ENCODE measurements at places on chromosomes 2 and 18.

GRCh38 chr18:63725682-63726480 is 23.1 kb downstream of the SERPINB11 start:
- DNase-seq, result no peak

DNA sequence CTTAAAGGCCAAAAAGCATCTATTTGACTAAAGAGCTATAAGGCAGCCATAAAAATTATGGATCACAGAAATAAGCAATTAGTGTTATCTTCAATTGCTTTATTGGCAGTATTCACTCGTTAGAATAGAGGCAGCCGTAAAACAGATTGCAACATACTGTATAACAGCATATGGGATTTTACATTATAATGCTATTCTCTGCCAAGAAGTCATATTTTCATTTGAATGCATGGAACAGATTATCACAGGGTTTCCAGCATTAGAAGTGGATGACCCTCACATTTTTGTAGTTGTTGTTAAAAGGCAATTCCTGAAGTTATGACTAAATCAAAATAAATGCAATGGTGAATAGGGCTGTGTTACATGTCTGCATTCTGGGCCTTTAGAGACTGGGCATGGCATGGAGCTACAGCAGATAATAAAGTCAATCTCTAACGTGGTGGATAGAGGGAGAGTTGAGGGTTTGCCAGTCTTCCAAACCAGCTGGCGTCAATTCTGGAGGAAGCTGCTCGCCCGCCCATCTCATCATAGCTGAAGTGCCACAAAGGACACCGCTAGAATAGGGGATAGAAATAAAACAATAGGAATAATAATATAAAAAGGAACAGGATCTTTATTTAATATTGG is 155.4 kb upstream of the VRK2 start:
- DNase-seq, result no peak

DNA sequence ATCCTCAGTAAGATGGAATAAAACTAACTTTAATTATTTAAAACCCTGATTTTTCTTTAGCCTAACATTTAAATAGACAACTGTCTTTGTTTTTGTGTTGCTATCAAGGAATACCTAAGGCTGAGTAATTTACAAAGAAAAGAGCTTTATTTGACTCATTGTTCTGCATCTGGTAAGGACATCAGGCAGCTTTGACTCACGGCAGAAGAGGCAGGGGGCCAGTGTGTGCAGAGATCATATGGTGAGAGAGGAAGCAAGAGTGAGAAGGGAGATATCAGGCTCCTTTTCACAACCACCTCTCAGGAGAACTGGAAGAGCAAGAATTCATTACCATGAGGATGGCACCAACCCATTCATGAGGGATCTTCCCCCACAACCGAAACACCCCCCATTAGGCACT is 64.6 kb upstream of the TFPI start:
- no peak for DNase-seq

DNA sequence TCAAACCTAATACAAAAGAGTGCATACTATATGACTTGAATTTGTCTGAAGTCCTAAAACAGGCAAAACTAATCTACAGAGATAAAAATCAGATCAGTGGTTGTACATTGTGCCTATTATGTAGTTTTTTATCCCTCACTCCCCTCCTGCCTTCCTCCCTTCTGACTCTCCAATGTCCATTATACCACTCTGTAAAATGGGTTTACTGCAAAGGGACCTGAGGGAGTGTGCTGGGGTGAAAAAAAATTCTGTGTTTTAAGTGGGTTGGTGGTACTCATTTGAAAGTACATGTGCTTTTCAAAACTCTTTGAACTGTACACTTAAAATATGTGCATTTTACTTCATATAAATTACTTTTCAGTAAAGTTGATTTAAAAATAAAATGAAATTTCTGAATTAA is 89.0 kb upstream of the UBE2E3 start:
- DNase-seq, result no peak

- no peak for DNase-seq
Observed at GRCh38 chr2:13968811-13969210, 663.7 kb upstream of the LRATD1 start.

All from liver (tissue), 10 donors.